ENCODE measurements at places on chromosomes 11 and 22. TPM values are rescaled to one million over a fixed set of nuclear protein-coding genes. Genes with fewer than 3 reads are reported as not detected.

GRCh38 chr11:33067294-33067693 lies 27.9 kb downstream of the TCP11L1 start:
- no peak for DNase-seq
- H3K27ac ChIP-seq, result no peak overlapping the region
- no peak overlapping the region for H3K4me3 ChIP-seq
- no peaks in the 10 kb centered on the region for H3K4me1 ChIP-seq
- H3K27me3 ChIP-seq, result no peaks in the 10 kb centered on the region
- H3K36me3 ChIP-seq, result no peaks in the 10 kb centered on the region

DNA sequence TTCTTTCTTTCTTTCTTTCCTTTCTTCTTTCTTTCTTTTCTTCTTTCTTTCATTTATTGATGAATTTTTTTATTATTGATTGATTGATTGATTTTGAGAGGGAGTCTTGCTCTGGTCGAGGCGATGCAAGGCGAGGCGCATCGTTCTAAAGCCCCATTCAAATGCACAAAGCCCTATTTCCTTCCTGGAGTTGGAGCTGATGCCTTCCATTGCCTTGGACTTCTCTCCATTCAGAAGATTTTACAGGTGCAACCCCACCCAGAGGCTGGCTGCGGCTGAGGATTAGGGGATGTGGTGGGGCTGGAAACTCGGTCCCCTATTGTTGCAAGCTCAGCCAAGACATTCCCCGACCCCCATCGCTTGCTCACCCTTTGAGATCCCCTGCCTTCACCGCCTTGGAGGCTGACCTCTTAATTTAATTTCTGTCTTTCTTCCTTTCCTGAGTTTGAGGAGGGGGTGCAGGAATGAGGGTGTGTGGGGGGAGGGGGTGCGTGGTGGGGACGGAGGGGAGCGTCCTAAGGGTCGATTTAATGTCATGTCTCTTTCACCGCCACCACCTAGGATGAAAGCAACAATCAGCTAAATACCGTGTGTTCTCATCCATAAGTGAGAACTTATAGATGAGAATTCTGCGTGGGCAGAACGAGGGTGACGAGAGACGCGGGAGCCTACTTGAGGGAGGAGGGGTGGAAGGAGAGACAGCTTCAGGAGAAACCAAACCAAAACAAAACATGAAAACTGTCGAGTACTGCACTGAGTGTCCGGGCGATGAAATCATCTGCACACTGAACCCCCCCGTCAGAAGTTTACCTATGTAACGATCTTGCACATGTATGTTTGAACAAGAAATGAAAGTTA lies 3913.9 kb upstream of the OR11H1 start:
- H3K27ac ChIP-seq, result no peak overlapping the region
- no peaks in the 10 kb centered on the region for H3K4me1 ChIP-seq
- H3K4me3 ChIP-seq, result no peak overlapping the region
- no peaks in the 10 kb centered on the region for H3K27me3 ChIP-seq

DNA sequence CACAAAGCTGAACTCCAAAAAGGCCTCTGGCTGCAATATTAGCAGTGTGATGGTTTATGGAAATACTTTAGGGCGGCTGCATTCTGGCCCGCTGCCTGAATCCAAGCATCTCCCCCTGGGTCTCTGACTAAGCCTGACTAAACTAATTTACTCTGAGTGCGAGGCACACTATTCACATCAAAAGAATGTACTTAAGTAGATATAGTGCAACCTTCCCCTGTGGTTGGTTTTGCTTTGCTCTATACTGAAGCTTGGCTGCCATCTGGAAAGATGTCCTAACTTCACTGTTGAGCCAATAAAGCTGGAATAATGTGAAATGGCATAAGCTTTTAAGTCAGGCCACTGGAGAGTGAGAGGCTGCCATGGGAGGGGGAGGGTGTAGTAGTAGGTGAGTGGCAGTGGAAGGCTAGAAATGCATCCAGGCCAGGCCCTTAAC lies 321.6 kb downstream of the AASDHPPT start:
- no peak overlapping the region for H3K4me3 ChIP-seq
- H3K27me3 ChIP-seq, result no peaks in the 10 kb centered on the region

C11orf97 gene
- not detected for total RNA-seq

NXPE2 gene
- total RNA-seq, result 0.99 TPM

Measured in aorta (tissue), 5 donors.